ENCODE measurements at places on chromosomes 13 and 19.

- DNase-seq = no peak
These were observed 79.6 kb downstream of the GGACT start for GRCh38 chr13:100508996-100509395.

DNA sequence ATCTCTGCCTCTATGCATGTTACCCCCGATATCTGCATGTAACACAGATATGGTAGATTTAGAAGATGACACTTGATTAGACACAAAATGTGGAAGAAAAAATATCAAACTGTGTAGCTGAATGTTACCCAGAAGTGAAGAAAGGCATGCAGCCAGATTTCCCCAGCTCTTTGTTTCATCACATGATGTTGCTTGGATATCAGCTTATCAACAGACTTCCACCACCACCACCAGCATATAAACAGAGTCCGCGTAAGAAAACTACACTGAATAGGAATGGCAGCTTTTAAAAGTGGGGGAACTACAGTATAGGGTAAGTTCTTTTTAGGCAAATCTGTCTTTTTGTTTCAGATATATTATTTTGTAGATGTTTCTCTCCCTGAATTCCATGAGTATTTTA lies at the start of gene FAM216B:
Gene FAM216B, plus strand, starts transcription at position 233 of the 400 bp plus-strand sequence. CDS start 2,484 bp downstream, outside the sequence.
- no peak for DNase-seq

DNA sequence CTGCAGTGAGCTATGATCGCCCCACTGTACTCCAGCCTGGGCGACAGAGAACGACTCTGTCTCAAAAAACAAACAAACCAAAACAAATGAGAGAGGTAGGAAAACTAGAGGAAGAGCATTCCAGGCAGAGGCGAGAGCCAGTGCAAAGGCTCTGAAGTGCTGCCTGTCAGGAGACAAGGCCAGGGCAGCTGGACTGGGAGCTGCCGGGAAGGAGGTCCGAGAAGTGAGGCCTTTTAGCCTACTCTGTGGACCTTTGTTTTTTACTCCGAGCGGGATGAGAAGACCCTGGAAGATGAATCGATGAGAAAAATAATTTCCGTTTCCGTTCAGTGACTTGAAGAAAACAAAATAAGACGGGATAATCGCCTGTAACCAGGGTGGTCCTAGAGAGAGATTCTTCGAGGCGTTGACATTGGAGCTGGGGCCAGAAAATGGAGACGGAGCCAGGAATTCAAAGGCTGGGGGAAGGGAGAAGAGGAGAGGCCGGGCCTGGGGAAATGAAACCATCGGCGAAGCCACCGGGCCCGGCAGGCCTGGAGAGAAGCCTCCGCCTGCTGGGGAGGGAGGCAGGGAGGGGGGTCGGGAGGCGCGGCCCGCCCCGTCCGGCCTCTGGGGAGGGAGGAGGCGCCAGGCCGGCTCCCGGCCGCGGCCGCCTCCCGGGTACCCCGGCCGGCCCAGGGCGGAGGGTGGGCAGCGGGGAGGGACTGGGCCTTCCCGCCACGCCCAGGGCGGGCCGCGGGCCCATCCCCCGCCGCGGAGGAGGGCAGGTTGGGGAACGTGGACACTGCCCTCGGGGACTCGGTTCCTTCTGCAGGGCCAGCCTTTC lies 7.8 kb upstream of the SERTAD1 start:
- peak; percentile 60 for DNase-seq

- no peak for DNase-seq
These were observed 15.4 kb downstream of the RB1 start for GRCh38 chr13:48318821-48319511.

DNA sequence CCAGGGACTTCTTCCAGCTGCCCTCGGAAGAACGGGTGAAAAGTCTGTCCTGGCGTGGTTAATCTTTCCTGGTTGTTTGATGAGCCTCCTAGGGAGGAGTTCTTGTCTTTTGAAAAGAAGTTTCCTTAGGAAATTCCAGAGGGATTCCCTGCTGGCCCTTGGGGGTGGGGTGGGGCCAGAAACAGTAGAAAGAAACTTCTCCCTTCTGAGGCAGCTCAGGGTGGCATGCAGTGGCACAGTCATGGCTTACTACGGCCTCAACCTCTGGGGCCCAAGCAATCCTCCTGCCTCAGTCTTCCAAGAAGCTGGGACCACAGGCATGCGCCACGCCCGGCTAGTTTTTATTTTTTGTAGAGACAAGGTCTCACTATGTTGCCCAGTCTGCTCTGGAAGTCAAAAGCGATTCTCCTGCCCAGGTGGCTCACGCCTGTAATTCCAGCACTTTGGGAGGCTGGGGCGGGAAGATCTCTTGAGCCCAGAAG lies 1.5 kb downstream of the ZNF101 start:
- no peak for DNase-seq

GRCh38 chr13:109007946-109008345 lies 378.5 kb downstream of the MYO16 start:
- no peak for DNase-seq

- DNase-seq = no peak
These were observed 18.5 kb downstream of the CEACAM8 start for GRCh38 chr19:42576241-42576640.

GRCh38 chr13:49292742-49293486 lies 45.2 kb downstream of the CDADC1 start:
- peak; percentile 47 for DNase-seq

DNA sequence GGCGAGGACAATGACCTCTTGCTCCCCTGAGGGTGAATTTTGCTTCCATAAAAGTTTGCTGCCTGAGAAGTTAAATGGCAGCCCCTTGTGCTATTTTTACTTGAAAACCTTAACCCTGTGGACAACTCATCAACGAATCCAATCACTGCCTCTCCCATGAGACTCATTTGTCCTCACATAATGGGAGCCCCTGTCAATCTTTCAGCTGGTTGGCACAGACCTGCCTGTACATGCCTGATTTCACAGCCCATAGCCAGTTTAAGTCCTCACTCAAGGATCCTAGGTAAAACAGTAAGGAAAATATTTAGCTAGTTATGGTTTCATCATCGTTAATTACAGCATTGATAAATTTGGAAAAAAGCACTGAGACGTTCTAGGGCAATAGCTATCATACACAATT lies 207.4 kb downstream of the NHLRC3 start:
- peak; percentile 4 for DNase-seq

DNA sequence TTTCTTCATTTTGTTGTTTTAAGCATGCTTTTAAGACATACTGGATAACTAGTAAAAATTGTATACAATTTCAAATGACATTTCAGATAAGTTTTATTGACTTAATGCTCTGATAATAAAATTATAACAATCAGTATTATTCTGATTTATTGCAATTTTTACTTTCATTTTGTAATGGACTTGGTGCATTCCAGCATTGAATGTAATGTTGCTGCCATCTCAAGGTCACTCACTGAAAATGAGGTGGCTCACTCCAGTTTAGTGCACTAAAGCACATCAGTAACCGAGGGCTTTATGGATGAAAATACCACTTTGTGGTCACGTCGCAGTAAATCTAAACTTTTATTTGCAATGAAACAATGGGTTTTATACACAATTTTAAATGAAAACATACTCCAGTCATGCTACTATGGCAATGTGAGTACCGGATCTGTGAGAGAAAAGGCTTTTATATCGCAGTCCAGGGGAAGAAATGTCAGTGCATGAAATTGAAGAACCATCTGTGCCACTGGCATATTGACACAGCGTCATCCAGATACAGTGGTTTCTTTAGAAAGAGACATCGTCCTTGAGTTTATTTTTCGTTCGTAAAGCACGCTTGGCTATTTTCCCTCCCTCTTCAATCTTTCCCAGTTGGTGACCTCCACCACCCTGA lies 20.7 kb upstream of the ZNF507 start:
- no peak for DNase-seq

GRCh38 chr13:112928020-112928971 lies 40.7 kb upstream of the MCF2L start:
- no peak for DNase-seq

DNA sequence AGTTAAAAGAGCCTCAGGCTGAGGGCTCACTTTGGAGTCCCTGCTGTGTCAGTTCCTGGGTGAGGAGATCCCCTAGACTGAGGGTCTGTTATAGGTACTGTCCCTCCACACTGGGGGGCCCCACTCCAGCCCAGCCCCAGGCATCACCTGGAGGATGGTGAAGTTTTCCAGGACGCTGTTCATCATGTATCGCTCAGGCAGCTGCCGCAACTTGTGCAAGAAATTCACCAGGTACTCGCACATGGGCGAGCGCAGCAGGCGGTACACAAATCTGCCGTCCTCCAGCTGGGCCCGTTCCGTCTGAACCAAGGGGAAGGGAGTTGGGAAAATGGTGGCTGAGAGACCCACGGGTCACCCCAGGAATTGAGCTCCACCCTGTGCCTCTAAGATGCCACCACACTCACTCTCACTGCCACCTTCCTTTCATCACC lies 7.1 kb downstream of the CD37 start:
- DNase-seq = no peak

DNA sequence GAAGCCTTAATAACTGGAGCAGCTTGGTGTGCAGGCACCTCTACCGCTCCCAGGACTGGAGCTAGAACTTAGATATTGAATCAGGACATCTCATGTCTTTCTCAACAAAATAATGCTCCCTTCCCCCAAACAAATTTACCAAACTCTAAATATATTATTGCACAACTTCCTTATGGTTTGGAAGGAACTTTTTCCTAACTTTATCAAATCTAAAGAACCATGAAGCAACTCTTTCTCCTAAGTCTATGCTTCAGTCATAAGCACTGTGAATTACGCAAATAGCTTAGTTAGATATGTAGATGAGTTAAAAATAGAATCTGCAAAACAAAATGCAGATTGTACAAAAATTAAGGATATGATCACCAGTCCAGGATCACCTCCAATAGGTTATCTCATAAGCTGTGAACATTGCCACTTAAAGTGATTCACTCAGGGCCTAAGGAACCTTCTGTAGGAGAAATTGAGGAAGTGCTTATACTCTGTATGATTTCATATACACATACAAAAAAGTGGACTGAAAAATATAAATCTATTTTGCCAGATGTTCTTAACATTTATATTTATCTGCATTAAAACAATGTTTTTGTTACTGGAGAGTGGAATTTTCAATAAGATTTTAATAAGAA lies 20.4 kb upstream of the MAB21L1 start:
- DNase-seq = no peak

DNA sequence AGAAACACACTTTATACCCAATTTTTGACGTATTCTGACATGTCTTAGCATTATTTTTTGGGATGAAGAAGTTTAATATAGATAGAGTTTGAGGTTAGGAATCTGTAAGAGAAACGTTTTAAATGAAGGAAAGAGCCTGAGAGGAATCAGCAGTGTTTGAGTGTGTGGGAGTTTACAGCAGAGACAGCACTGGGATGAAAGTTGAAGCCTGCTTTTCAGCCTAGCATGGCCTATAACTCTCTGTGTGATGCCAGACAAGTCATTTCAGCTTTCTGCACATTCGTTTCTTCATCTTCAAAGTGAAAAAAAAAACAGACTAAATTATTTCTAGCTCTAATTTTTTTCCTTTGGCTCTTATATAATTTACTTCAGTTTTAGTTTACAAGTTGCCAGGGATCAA lies 177.1 kb downstream of the RGCC start:
- DNase-seq = no peak

- DNase-seq = peak; percentile 88
These were observed 34.4 kb downstream of the PEPD start for GRCh38 chr19:33486936-33487811.

- DNase-seq = no peak
These were observed 2.1 kb downstream of the TEAD2 start for GRCh38 chr19:49359851-49360820.

DNA sequence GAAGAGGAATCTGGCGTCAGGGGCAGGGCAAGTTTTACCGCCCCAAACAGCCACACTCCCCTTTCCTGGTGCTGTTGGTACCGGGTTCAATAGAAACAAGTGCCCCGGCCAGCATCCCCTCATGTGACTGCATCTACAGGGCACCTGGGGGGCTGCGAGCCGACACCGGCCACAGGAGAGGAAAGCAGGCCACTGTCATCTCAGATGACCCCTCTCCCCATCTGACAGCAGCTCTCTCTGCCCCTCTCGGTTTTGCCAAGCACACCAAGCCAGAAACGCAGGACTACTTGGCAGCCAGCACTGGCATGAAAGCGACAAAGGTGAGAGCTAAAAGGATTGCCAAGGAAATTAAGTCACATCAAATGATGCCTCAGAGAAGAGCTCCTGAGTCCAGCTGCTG lies 37.1 kb downstream of the MLLT1 start:
- DNase-seq = no peak

DNA sequence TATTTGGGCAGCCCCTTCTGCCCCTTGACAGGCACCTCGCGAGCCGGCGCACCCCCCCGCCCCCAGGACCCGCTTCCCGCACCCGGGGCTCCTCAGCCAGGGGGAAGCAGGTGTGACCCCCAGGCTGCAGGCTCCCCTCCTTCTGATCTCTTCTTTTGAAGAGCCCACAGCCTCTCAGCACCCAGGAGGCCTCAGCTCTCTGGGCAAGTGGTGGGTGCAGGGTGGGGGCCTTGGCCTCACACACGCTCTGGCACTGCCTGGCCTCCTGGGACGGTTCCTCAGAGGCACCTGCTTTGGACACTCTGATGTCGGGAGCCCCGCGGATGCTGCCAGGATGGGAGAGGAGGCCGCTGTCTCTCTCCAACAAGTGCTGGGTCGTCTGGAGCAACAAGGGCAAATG lies 1.5 kb upstream of the C13orf46 start:
- DNase-seq = no peak

- DNase-seq = no peak
These were observed 4.1 kb downstream of the ARHGEF1 start for GRCh38 chr19:41886761-41887710.

DNA sequence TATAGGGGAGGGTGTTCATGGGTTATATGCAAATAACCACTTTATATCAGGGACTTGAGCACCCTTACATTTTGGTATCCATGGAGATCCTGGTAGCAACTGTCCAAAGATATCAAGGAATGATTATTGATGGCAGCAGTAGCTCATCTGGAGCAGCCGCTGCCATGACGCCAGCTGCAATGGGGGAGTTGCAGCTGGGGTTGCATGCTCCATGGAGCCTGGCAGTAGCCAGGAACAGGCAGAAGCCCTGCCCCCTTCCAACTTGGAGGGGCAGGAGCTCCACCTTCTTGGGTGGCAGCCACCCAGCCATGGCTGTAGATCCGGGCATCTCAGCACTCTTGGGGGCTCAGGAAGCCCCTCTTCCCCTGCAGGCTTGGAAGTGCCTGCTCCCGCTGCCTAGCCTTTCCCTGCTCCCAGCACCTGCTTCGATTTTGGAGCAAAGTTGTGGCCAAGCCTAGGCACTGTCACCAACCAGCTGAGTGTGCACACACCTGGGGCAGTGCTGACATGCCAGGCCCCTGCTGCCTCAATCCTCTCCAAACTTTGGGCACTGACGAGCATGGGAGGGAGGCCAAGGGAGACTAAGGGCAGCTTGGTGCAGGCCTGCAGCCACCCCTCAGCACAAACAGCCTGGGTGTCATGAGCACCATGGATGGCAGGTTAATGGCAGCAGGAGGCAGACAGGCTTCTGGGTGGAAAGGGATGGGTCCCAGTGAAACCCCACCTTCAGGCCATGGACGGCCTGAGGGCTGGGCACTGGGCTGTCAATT lies 235.6 kb upstream of the CSNK1A1L start:
- DNase-seq = no peak

DNA sequence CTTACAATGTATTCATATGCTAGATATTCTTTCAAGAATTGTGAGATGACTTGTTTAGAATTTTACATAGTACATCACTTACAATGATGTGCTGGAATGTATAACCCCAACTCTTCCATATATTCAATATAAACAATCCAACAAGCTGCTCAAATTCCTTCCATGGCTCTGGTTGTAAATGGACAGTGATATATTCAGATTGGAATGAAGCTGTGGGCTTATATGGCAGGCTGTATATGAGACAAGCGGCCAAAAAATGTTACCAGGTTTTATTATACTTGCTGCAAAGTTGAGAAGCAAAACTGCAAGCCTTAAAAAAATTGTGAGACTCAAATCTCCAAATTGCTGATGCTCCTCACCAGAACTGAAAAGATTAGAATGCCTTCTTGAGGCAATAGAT lies 83.6 kb upstream of the KLF12 start:
- DNase-seq = no peak
